ENCODE measurements at places on chromosomes 3 and 15. TPM values are rescaled to one million over a fixed set of nuclear protein-coding genes. Genes with fewer than 3 reads are reported as not detected.
A peak's percentile ranks its signal among the peaks of the same experiment; 100 is the strongest.

Gene ZNF501
- 2.6 TPM for total RNA-seq

Gene CADM2
- total RNA-seq = not detected

Gene ABHD10
- 18.4 TPM for total RNA-seq

Gene AGBL1
- total RNA-seq = not detected

Gene TM6SF1
- 0.41 TPM for total RNA-seq

Gene ANKUB1
- total RNA-seq = not detected

DNA sequence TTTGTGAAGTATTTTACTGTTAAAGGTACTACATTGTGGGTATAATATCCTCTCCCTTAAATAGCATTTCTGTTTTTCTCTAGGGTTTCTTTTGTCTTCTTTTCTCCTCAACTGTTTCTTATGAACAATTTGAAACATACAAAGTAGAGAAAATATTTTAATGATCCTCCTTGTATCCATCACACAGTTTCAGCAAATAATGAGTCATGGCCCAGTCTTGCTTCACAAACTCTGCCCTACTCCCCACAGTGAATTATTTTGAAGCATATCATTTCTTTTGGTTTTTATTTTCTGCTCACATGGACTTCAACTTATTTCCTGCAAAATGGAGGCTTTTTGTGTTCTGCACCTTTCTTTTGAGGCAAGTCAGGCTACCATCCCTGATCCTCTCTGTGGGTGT is 6.1 kb upstream of the SCAANT1 start:
- DNase-seq = no peak
- H3K4me1 ChIP-seq = peaks cover 8% of the 10 kb centered on the region
- no peak overlapping the region for H3K4me3 ChIP-seq
- no peaks in the 10 kb centered on the region for H3K27me3 ChIP-seq
- H3K36me3 ChIP-seq = no peaks in the 10 kb centered on the region
- no peak overlapping the region for H3K27ac ChIP-seq

DNA sequence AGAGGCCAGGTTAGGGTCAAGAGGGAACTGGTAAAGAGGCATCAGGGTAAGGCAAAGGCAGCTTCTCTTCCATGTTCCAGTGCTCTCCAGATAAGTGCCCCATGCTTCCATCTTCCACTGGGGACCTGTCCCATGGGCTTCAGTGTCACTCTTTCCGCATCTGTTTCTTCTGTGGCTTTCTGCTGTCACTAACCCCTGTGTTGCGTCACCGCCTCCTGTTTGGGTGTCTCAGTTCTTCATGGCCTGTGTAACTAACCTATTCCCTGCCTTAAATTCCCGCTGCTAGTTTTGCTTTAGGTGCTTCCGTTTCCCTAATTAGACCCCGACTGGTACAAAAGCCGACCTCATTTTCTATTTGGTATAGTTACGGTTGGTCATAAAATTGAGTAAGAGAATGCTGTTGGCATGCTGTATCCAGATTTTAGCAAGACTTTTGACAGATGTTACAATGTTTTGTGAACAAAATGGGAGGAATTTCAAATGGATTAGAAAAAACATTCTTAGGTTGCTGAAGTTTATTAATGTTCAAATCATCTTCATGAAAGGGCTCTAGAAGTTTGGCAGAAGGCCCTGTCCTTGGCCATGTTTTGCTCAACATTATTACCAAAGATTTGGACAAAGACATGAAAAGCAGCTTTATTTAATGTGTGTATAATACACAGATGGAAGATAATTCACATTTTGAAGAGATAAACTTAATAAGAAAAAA is 245.3 kb downstream of the BBX start:
- H3K27me3 ChIP-seq = no peaks in the 10 kb centered on the region
- H3K27ac ChIP-seq = no peak overlapping the region
- peaks cover 8% of the 10 kb centered on the region for H3K36me3 ChIP-seq
- no peak overlapping the region for H3K4me3 ChIP-seq
- DNase-seq = no peak

GRCh38 chr3:177109688-177110330 is 87.5 kb downstream of the TBL1XR1 start:
- H3K4me1 ChIP-seq = peaks cover 16% of the 10 kb centered on the region
- H3K36me3 ChIP-seq = no peaks in the 10 kb centered on the region
- DNase-seq = no peak
- peak overlapping the region; percentile 60 for H3K27ac ChIP-seq
- H3K4me3 ChIP-seq = no peak overlapping the region

All from naive thymus-derived CD4-positive, alpha-beta T cell (primary cell).